DMS53 (cell line): ENCODE measurements at places on chromosomes 7 and 10.
A peak's percentile ranks its signal among the peaks of the same experiment; 100 is the strongest.

- no peak for DNase-seq
Observed at GRCh38 chr7:148581624-148582023, 8.9 kb upstream of the C7orf33 start.

- no peak for DNase-seq
Observed at GRCh38 chr7:11847336-11847735, 15.3 kb upstream of the THSD7A start.

GRCh38 chr7:94498918-94499317 is 10.7 kb upstream of the CASD1 start:
- no peak for DNase-seq

GRCh38 chr10:6052247-6053221 is 9.6 kb downstream of the IL2RA start:
- no peak for DNase-seq

GRCh38 chr10:113415246-113415645 is 137.6 kb upstream of the HABP2 start:
- no peak for DNase-seq

- no peak for DNase-seq
Observed at GRCh38 chr7:38316733-38317360, 43.4 kb upstream of the TARP start.

- DNase-seq: peak; percentile 93
Observed at GRCh38 chr7:28020302-28020940, 160.2 kb downstream of the JAZF1 start.

- no peak for DNase-seq
Observed at GRCh38 chr10:22481687-22482539, 136.6 kb downstream of the SPAG6 start.

DNA sequence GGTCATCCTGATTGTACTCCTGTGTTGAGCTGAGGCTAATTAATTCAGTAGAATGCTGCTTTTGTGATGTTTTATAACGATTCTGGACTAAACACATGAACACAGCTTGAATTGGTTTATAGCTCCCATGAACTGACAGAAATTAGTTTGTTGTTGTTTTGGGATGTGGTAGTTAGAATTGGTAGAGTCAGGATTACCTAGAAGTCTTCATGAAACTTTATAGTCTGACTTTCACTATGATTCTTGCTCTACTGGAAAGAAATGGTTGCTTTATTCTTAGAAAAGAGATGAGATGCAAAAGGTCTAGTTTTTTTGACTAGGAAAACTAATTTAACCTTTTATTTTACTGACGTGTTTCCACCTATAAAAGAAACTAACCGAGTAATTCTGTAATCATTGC is 23.4 kb upstream of the TRUB1 start:
- DNase-seq: no peak

GRCh38 chr7:27098578-27099451 is 3.0 kb upstream of the HOXA1 start:
- DNase-seq: no peak

- peak; percentile 89 for DNase-seq
Observed at GRCh38 chr10:119199231-119199992, 8.0 kb upstream of the GRK5 start.
